ENCODE measurements at places on chromosomes 2 and 18.

DNA sequence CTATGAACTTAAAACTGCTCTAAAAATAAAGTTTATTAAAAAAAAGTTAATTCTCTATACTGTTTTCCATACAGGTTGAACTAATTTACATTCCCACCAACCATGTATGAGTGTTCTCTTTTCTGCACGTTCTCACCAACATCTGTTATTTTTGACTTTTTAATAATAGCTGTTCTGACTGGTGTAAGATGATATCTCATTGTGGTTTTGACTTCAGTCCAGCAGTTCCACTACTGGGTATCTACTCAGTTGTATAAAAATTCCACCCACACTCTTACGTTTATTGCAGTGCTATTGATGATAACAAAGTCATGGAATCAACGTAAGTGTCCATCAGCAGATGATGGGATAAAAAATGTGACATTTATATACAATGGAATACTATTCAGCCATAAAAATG lies 33.7 kb downstream of the SPAG16 start:
- DNase-seq, result peak; percentile 76

GRCh38 chr2:107511970-107512789 lies 314.5 kb upstream of the RGPD4 start:
- DNase-seq, result no peak

GRCh38 chr2:166179201-166179600 lies 51.4 kb upstream of the SCN1A start:
- no peak for DNase-seq

- DNase-seq, result no peak
Observed at GRCh38 chr2:99297994-99298393, 3.0 kb downstream of the LYG1 start.

DNA sequence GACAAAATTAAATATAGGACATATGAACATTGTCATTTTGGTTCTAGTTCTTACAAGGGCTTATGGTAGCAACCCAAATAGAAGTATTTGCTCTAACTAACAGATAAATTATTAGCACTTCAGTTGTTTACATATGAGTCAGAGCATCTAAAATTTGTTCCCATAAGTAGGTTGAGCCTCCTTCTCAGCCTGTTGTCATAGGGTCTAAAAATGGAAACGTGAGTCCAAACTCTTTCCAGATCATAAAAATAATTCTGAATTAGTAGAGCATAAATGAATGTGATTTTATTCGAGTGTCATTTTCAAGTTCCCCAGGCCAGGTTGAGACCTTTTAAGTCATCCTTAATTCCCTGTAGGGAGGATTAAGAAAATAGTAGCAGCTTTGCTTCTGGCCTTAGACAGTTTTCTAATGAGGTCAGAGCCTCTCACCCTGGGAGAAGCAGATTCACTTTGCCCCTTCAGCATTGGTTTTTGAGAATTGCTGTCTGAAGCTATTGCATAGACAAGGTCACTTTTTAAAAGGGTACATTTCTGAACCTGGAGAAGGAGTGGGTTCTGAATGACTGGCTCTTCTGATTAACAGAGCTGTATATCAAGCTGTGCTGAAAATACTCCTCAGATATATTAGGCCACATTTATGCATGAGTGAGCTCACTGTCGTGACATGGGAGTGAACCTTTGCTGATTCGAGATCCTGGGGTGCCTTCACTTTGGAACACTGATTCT lies 164.3 kb downstream of the NEDD4L start:
- DNase-seq, result no peak

DNA sequence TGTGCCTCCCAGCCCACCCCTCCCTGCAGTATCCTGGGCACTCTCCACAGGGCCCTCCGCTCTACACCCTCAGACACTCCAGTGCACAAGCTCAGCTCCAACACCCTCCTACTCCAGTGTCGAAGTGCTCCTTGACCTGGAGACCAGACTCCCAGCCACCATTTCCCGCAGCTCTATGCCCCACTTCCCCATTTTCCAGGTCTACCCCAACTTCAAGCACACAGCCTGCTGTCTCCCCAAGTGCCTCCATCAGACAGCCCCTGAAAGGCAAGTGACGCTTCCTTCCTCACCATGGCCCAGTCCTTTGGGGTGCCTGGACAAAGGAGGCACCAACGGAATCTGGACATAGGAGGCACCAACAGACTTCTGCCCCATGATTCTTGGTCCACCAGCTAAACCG lies 7.2 kb downstream of the PASK start:
- no peak for DNase-seq

- DNase-seq, result no peak
Observed at GRCh38 chr2:125224830-125225229, 1199.7 kb downstream of the CNTNAP5 start.

DNA sequence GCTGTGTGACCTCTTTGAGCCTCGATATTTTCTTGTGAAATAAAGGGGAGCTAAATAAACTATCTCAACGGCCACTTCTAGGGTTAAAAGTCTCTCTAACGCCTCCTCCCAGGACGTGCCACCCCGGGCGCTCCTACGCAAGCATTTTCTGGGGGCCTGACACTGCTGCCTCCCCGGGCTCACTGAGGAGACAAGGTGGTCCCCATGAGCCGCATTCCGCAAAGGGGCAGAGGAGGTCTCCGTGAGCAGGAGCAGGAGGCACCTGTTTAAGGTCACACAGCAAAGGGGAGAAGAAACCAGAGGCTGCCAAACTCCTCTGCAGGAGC lies 913 bp upstream of the WNT10A start:
- DNase-seq, result no peak

DNA sequence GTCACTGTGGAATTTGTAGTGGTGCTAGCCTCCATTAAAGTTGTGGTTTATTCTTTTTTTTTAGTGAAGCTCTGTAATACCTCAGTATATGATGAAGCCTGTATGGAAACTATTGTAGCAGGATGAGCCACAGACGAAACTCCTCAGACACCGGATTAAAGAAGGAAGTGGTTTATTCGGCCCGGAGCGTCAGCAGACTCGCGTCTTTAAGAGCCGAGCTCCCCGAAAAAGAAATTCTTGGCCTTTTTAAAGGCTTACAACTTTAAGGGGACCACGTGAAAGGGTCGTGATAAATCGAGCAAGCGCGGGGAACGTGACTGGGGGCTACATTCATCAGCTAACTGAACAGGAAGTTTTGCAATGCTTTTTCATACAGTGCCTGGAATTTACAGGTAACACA lies 8.1 kb upstream of the CCL20 start:
- no peak for DNase-seq

GRCh38 chr2:84963692-84964405 lies 7.1 kb upstream of the KCMF1 start:
- DNase-seq, result peak; percentile 78

- no peak for DNase-seq
Observed at GRCh38 chr18:58525517-58525916, 103.4 kb downstream of the ALPK2 start.

DNA sequence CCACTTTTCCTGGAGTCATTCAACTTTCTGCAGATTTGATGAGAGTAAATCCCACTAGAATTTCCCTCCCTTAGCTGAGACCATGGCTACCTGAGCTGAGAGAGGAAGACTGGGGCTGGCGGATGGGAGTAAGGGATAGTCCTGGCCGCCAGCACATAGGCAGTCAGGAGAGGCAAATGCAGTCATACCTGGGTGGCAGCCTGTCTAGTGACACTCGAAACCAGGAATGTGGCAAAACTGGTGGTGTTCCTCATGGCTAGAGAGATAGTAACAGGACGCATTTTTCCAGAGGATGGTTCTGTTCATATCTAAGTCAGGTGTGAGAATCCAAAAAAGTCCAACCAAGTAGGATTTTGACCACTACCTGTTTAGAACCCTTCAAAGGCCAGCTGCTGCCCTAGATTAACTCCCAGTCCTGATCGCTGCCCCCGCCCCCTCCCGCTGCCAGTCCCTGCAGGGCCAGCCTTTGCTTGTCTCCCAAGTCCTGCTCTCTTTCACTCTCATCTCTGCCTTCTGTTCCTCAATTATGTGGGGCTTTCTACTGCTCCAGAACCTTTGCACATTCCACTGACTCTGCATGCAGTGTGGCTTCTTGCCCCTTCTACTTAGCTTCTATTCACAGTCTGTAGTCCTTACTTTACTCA lies 17.4 kb upstream of the SCG2 start:
- no peak for DNase-seq

GRCh38 chr18:38475686-38476085 lies 910.1 kb upstream of the CELF4 start:
- DNase-seq, result no peak

DNA sequence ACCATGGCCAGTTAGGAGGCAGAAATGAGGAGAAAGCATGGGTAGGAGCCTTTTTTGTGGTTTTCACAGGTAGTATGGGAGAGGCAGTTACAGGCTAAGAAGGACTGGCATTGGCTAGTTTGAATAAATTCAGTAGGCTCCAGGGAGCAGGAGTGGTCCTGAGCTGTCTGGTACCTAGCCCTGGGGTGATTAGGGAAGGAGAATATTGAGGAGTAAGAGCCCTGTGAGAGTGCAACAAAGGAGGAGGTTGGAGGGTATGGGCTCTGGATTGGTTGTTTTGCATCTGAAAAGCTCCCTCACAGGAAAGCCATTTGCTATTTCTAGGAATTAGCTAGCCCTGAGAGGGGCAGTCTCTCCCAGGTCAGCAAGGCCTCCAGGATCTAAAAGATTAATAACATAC lies 13.3 kb upstream of the TCF7L1 start:
- no peak for DNase-seq

DNA sequence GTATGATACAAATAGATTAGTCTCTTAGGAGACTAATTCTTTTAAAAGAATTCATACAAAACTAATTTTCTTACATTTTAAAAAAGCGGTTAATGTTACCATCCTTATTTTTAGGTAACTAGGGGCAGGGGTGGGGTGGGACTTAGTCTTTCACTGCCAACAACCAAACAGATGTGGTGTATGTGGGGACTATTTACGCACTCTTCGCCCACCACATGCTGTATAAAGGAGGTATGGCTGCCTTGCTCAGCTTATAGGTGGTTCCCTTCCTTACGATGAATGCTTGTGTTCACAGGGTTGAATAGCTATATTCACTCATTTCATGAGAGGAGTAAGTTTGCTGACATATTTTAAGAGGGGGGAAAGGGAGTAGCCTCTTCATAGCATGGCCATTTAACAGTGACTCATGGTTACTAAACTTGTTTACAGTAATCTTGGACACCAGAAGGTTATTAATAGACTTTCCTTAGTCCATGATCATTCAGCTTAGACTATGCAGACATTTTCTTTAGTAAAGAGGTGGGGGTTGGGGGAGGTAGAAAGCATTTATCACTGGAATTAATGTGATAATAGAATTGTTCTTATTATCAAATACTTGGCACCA lies 61.8 kb downstream of the CAB39 start:
- no peak for DNase-seq

DNA sequence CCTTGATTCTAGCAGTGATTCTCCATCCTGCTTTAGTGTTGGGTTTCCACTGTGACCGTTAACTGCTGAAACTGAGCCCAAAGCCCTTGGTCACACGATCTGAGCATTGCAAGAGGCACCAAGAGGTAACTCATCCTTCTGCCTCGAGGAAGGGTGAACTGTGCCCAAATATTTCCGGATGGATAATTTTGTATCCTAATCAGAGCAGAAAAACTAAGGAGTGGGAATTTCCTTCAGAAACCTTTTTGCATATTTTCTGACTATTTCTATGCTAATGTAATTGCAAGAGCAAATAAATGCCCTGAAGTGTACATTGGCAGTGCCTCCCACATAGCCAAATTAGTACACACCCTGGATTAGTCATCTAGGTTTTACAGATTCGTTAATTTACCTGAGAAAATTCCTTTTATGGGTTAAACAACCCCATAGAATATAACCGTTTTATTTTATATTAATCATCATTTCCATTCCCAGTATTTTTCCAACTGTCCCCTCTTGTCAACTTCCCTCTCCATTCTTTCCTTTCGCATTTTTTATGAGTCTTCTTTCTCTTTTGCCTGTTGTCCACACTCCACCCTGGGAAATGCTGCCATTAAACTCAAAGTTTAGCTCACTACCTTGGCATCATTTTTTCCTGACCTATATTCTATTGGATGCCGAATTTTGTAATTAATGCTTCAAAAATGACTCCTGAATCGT lies 31.7 kb upstream of the COBLL1 start:
- DNase-seq, result no peak

DNA sequence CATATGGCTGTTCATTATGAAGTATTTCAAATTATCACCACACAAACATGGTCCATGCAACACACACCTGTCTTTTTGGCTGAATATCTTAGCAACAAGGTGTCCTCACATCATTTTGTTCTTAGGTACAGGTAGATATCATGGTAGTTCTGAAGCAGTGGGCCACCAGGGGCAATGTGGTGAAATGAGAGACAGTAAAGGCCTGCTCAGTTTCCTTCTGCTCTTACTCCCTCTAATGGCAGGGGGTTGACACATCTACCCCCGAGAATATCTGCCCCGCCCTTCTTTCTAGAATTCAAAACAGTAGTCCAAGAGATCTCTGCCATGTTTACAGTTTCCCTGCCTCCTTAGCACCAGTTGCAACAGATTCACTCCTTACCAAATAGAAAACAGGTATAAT lies 147.0 kb upstream of the KLHL14 start:
- no peak for DNase-seq

- DNase-seq, result no peak
Observed at GRCh38 chr2:108588070-108588668, 53.9 kb downstream of the LIMS1 start.

GRCh38 chr18:62512996-62513395 lies 9.8 kb upstream of the ZCCHC2 start:
- DNase-seq, result no peak

- DNase-seq, result no peak
Observed at GRCh38 chr2:239112127-239112774, 264.4 kb downstream of the TWIST2 start.

GRCh38 chr2:237128845-237129592 lies 43.3 kb downstream of the COPS8 start:
- no peak for DNase-seq
